Stimulated activated CD4-positive, alpha-beta T cell treated with anti-CD3 and anti-CD28 coated beads, Interleukin-12 subunit alpha, Interleukin-12 subunit beta, amount 100 ng/mL, for 48 hours (primary cell): ENCODE measurements at places on chromosomes 4 and X.
A peak's percentile ranks its signal among the peaks of the same experiment; 100 is the strongest.

DNA sequence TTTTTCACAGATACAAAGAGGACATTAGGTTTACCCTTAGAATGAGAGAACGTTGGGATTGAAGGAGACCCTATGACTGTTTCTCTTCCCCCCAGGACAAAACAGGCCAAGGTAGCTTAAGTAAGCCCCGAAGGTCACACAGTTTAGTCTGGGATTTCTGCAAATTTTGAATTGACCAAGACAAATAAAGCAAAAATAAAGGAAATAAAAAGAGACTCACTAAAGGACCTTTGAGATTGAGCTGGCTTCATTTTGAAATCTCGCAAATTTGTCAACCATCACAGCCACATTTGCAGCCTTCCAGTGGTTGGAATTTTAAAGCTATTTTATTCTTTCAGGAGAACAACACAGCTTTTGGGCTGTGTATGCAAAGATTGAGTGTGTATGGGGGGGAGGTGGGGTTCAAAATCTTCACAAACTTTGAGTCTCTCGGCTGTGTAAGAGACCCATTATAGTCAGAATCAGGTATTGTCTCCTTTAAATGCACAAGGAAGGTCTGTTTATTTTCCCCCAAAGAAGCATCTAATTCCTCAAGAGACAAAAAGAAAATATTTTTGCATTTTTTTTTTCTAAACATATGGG, 4.2 kb downstream of the TMSB4X start:
- DNase-seq: no peak

- no peak for DNase-seq
Observed at GRCh38 chrX:30308263-30309138, 689 bp downstream of the NR0B1 start.

GRCh38 chr4:183287677-183288076, 32.4 kb downstream of the CLDN22 start:
- DNase-seq: no peak

- no peak for DNase-seq
Observed at GRCh38 chr4:184826691-184827270, 1.0 kb upstream of the ACSL1 start.

- DNase-seq: peak; percentile 4
Observed at GRCh38 chrX:12814420-12814819, 23.2 kb downstream of the PRPS2 start.

DNA sequence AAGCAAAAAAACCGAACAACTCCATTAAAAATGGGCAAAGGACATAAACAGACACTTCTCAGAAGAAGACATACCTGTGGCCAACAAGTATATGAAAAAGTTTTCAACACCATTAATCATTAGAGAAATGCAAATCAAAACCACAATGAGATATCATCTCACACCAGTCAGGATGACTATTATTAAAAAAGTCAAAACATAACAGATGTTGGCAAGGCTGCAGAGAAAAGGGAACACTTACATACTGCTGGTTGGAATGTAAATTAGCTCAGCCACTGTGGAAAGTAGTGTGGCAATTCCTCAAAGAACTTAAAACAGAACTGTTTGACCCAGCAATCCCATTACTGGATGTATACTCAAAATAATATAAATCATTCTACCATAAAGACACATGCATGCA, 436.3 kb downstream of the KLHL13 start:
- no peak for DNase-seq
